Activated CD4-positive, alpha-beta T cell treated with anti-CD3 and anti-CD28 coated beads, Interleukin-2, amount 10 ng/mL, durations not matched to agents 7 days and 5 days (primary cell): ENCODE measurements at places on chromosomes 6 and 20.
A peak's percentile ranks its signal among the peaks of the same experiment; 100 is the strongest.

GRCh38 chr6:3577517-3577916, 120.7 kb upstream of the SLC22A23 start:
- no peak for DNase-seq

- no peak for DNase-seq
Observed at GRCh38 chr20:7665376-7665775, 274.9 kb downstream of the HAO1 start.

- no peak for DNase-seq
Observed at GRCh38 chr6:168129292-168130167, 50.5 kb upstream of the FRMD1 start.

- no peak for DNase-seq
Observed at GRCh38 chr20:50312682-50313521, 122.3 kb downstream of the CEBPB start.

DNA sequence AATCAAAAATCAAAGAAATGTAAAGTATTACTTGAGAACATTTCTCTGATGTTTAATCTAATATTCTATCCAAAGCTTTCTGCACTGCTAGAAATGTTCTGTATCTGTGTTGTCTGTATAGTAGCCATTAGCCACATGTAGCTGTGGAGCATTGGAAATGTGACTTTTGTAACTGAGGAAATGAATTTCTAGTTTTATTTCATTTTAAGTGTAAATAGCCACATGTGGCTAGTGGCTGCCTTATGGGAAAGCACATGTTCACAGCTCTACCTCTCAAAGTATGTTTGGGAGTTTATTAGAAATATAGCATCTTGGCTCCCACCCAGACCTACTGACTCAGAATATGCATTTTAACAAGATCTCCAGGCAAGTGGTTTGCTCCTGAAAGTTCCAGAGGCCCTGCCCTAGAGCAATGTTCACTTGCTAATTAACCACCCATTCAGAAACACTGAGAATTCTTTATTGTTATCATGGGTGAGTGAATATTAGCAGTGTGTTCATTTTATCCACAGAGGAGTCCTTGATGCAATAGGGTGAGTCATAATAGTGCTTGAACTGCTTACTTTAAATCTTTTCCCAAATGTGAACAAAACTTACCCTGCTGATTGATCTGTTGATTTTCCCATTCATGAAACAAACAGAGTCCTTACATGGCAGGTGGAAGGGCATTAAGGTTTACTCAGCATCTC, 282.7 kb downstream of the PLCB1 start:
- DNase-seq, result no peak

DNA sequence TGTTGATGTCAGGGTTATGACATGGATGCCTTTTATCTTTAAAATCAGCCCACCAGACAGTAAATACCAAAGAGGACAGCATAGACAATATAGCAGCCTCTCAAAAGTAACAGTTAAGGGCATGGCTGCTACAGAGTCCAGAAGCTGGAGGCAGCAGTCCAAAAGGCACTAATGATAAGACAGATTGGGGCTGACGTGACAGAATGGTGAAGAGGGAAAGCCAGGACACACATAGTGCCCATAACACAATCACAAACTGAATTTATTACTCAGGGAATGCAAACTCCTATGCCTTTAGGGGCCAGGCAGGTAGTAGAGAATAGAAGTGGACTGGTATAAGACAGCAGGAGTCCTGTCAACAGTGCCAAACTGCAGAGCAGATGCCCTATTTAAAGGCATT, 40.7 kb downstream of the TP53INP2 start:
- no peak for DNase-seq

DNA sequence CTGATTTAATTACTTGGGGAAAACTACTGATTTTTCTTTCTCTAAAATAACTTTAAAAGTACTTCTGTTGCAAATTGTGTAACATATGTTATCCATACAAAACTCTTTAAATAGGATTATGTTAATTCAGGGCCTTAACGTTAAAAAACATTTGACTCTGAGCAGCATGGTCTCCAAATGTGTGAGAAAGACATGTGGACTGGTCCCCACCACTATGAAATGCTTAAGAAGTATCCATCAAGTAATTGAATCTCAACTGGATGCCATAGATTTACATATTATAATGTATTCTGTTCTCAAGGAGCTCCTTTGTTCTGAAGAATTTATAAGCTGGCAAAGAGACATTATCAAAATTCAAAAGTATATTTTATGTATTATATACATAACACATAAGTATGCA, 130.8 kb upstream of the HEY2 start:
- no peak for DNase-seq

GRCh38 chr6:150492507-150492906, 107.2 kb upstream of the PLEKHG1 start:
- no peak for DNase-seq

- no peak for DNase-seq
Observed at GRCh38 chr6:105401247-105402089, 1.4 kb downstream of the PREP start.

- no peak for DNase-seq
Observed at GRCh38 chr6:24893342-24893850, 42.4 kb downstream of the RIPOR2 start.

- no peak for DNase-seq
Observed at GRCh38 chr20:40319056-40319455, 370.0 kb downstream of the MAFB start.

- peak; percentile 68 for DNase-seq
Observed at GRCh38 chr6:24933868-24934401, 1.8 kb downstream of the RIPOR2 start.

DNA sequence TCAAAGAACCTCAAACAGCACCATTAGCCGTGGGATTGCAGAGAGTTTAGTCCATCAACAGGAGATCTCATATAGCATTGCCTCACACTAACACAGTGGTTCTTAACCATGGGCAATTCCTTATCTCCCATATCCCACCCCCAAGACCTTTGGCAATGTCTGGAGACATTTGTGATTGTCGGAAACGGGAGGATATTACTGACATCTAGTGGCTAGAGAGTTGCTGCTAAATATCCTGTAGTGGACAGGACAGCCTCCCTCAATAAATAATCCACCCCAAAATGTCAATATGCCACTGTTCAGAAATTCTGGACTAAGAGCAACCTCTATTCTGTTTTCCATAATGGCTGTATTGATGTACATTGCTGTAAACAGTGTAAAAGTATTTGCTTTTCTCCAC, 210.1 kb upstream of the CCN2 start:
- DNase-seq, result no peak

GRCh38 chr20:57243480-57244220, 22.8 kb downstream of the BMP7 start:
- DNase-seq, result no peak

DNA sequence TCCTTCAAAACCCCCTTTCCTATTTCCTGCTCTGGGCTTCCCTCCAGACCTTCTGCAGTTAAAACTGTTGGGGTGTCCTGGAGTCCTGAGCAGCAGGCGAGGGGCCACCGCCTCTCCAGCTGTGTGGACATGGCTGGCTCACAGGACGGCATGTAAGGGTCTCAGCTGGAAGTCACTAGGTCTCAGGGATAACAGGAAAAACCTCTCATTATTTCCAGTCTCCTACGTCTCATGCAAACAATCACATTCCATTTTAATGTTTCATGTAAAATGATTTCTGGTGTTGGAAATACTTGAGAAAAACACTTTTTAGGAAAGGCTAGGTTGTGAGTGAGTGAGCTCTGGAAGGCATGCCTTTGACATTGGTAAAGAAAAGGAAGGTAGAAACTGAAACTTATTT, 158.7 kb downstream of the SCML4 start:
- no peak for DNase-seq

- DNase-seq, result no peak
Observed at GRCh38 chr6:152499931-152500330, 137.2 kb downstream of the SYNE1 start.

- peak; percentile 54 for DNase-seq
Observed at GRCh38 chr20:46132705-46133120, 14.6 kb downstream of the CD40 start.

GRCh38 chr6:34514112-34514511, 42.0 kb downstream of the SPDEF start:
- no peak for DNase-seq

GRCh38 chr6:69180361-69181067, 545.4 kb downstream of the ADGRB3 start:
- DNase-seq, result no peak

DNA sequence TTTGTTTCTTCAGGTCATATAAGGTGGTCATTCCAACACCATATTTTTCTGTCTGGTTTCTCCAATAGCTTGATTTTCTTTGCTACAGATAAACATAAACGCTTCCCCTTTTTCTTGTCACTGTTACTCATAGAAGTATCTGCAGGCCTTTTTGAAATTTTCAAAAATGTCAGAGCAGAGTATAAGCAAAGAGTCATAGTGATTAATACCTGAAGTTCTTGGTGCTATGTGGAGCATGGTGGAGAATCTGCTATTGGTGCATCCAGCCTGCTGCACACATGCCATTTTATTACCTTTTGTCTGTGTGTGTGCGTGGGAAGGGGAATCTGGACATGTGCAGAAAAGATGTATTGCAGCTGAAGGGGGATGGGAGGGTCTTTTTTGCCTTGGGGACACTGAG, 19.7 kb downstream of the STX11 start:
- no peak for DNase-seq

- DNase-seq, result no peak
Observed at GRCh38 chr6:86791476-86791875, 145.9 kb upstream of the HTR1E start.

DNA sequence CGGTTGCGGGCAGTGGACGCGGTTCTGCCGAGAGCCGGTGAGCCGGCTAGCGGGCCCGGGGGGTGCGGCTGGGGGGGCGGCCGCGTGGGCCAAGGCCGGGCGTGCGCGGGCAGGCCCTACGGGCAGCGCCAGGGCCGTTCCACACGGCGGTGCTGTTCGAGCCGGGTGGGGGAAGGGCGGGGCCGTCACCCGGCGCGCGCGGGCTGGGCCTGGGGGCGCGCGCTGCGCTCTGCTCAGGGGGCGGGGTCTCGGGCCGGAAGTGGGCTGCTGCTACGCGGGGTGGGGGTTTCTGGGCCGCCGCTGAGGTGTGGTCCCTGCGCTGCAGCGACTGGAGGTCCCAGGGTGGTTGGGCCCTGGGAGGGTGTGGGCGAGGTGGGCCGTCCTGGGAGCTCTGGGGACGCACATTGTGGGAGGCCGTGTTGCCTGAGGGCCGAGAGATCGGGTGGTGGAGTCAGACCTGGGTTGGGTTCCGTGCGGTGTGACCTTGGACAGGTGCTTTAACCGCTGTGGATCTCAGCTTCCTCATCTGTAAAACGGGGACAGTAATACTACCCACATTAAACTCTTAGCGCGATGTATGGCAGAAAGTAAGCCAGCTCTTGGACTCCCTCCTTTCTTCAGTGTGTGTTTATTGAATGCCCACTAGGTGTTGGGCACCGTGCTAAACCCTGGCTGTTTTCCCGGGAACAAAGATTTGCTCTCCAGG, 391 bp downstream of the MAPRE1 start:
- peak; percentile 70 for DNase-seq

DNA sequence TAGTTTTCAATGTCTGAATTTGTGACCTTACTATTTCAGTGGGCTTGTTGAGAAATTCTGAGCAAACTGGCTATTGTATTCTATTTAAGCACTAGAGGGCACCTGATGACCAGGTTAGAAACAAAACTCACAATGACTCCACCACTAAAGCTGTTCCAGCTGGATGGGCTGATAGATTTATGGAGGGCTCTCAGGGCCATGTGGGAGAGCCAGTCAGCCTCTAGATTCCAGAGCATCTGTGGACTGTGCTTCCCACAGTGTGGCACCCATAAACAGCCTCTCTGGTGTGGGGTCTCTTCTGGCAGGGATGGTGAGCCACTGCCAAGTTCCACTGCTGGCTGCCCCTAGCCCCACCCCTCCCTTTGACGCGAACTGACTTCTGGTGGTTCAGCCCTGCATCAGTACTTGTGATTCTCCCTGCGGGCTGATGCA, 29.2 kb downstream of the C6orf58 start:
- DNase-seq, result peak; percentile 7

DNA sequence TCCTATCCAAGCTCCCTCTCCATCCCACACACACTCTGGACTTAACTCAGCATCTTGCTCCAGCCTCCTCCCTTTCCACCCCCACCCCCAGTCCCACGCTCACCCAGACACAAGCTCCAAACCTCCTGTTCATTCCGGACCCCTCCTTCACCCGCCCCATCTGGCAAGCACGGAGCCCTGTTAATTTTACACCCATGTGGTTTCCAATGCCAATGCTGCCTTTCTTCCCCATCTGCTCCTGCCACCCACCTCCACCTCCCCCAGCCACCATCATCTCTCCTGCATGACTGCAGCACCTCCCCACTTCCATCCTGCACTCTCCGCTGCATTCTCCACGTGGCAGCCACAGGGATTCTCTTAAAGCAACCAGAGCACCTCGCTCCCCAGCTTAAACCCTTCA, 9.9 kb upstream of the CDK5RAP1 start:
- DNase-seq, result no peak

DNA sequence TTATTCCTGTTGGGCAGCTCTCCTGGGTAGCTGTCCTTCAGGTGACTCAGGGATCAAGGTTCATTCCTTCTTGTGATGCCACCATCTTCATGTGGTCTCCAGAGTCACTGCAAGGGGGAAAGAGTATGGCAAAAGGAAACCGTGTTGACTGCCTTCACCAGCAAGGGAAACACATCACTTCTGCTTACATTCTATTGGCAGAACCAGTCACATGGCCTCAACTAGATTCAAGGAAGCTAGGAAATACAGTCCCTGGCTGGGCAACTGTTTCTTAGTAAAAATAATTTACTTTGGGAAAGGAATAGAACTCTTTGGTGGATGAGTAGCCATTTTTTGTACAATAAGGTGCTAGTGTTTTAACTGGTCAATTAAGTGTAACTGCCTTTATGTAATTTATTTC, 5.3 kb downstream of the ANKRD6 start:
- no peak for DNase-seq

DNA sequence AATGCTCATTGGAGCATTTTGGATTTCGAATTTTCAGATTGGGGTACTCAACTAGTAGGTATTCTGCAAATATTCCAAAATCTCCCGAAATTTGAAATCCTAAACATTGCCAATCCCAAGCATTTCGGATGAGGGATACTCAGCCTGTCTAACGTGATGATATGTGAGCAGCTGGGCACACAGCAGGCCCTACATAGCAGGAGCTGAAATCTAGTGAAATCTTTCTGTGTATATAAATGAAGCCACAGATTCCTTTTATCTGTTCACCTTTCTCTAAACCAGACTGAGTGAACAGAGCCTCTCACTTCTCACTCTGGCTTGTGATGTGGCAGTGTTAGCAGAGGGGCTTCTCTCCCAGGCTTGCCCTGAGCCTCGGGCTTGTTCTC, 17.8 kb downstream of the STX16 start:
- no peak for DNase-seq

- no peak for DNase-seq
Observed at GRCh38 chr6:27545271-27546046, 72.6 kb upstream of the ZNF184 start.
